ENCODE measurements at places on chromosomes 12 and 14.
A peak's percentile ranks its signal among the peaks of the same experiment; 100 is the strongest.

GRCh38 chr12:4431436-4431835 is 14.2 kb downstream of the FGF6 start:
- no peak for DNase-seq

GRCh38 chr12:57610554-57611107 is 604 bp upstream of the ARHGEF25 start:
- no peak for DNase-seq

DNA sequence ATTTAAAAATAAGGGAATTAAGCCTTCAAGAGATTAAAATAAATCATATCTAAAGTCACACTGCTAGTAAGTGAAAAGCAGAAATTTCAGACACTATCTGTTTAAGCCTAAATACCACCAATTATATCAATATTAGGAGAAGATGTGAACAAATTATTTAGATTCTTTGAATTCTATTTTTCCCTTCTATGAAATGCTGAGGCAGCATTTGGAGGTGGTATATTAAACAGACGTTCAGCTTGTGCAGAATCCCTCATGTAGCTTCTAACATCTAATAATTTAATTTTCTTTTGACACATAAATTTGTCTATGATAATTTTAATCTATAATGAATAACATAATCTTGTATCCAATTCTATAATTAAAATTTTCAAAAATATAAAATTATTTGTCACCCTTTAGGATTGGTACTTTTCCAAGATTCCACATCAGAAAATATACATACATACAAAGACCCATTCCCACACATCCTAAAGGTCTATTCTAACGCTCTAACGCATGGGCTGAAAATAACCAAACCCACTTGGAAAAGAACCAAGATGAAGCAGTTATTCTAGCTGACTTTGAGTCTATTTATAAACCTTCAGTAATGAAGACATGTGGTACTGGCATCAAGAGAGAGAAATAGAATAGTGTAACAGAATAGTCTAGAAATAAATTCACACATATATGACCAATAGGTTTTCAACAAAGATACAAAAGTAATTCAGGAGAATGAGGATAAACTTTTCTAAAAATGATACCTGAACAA is 751.8 kb downstream of the GALC start:
- no peak for DNase-seq

- DNase-seq: no peak
Measured at GRCh38 chr12:10623131-10623530, 9.7 kb upstream of the MAGOHB start.

DNA sequence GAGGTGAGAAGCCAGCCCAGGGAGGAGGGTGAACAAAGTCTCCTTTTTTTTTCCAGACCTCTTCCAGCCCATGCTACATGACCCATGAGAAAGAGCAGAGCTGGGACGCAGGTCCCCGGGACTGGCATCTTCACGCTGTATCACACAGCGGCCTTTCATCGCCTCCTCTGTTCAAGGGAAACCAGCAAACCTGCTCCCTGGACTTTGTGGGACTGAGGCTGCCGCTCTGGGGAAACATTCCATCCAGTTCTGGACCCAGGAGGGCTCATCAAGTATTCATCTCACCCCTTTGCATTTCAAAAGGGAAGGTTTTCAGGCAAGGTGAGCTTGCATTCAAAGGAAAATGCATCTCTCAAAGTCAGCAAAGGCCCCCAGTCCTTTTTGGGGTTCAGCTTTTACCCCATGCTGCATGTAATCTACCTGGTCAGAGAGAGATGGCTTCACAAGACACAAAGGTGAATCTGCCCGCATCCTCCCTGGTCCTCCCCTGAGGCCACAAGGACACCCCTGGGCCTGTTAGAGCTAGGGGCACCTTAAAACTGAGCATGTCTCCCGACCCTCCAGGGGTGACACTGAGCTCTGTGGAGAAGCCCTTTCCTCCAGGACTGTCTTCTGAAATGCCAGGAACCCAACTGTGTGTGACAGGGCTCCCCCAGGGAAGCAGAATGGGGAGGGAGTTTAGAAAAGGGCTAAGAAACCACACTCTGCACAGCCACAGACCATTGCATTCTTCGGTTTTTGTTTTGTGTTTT is 21.2 kb upstream of the MEG3 start:
- no peak for DNase-seq

DNA sequence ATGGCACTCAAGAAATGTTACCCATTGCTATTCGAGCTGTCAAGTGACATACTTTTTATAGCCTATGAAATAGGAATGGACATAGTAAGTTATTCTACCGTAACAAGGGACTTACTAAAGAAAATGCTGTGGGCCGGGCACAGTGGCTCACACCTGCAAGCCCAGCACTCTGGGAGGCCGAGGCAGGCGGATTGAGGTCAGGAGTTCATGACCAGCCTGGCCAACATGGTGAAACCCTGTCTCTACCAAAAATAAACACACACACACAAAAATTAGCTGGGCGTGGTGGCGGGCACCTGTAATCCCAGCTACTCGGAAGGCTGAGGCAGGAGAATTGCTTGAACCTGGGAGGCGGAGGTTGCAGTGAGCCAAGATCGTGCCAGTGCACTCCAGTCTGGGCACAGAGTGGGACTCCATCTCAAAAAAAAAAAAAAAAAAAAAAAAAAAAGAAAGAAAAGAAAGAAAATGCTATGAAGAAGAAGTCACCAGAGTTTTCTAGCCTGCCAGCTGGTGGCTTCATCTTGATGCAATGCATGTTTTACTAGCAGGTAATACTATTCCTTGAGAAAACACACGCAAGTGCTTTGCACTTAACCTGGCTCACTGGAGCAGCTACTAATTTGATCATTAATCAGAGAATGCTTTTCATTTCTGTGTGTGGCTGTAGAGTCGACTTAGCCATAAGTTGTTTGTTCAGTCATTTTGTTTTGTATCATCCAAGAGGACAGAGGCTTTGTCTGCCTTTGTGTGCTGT is 166.7 kb upstream of the MYL2 start:
- no peak for DNase-seq

- no peak for DNase-seq
Measured at GRCh38 chr14:53963320-53964227, 6.9 kb upstream of the BMP4 start.

DNA sequence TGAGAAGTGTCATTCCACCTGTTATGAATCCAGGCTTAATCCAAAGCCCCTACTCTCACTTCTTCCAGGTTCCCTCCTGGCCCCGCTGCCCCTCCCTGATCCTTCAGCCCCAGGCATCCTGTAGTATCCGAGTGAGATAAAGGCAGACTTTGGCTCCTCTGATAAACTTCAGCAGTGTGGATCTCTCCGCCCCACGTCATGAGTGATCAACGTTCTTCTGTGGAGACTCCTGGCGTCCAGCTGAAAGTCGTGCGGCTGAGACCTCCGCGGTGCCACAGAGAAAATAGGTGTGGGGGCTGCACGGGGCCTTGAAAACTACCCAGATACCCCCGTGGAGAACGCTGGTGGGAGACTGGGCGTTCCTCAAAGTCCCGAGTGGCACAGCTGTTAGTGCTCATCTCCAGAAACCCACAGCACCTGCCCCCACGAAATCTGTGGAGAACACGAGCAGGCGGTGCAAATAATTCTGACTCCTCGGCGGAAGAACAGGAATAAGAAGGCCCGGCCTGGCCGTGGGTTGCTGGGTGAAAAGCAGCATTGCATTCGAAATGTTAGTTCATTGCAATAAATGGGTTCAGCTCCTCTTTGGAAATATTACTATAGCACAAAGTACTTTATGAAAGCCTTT is 180.0 kb upstream of the RGS6 start:
- no peak for DNase-seq

GRCh38 chr12:113894697-113895096 is 71.4 kb downstream of the RBM19 start:
- DNase-seq: no peak

- DNase-seq: no peak
Measured at GRCh38 chr14:27056586-27056985, 458.8 kb upstream of the NOVA1 start.

DNA sequence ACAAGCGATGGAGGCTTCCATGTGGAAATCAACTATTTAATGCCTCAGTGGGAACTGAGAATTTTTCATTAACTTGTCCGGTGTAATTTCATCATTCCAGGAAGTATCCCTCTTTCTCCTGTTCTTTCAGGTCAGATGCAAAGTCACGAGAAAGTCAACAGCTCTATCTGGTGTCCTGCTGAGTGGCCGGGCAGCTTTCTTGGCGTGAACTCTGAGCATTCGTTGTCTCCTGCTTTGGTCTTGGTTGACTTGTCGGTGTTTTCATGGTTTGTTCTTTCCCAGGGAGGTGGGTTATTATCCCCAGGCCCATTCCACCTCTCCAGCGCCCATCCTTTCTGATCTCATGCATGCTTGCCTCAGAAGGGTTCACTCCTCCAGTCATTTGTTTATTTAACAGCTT is 149.1 kb downstream of the GLT1D1 start:
- no peak for DNase-seq

DNA sequence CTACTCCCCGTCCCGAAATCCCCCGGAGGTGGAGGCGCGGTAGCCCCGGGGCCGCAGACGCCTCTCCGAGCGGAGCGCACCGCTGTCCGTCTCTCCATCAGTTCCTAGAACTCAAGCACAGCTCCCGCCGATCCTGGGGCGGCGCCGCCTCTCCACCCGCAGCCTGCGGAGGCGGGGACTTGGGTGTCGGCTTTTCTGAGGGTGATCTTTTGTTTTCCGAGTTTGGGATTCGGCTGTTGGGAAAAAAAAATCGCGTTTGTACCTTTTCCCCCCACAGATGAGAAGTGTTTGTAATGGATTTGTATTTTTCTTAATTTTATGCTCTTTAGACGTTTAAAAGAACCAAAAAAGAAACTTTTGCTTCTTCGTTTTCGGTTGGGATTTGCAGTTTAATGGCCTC is 26.6 kb downstream of the LRCOL1 start:
- no peak for DNase-seq

DNA sequence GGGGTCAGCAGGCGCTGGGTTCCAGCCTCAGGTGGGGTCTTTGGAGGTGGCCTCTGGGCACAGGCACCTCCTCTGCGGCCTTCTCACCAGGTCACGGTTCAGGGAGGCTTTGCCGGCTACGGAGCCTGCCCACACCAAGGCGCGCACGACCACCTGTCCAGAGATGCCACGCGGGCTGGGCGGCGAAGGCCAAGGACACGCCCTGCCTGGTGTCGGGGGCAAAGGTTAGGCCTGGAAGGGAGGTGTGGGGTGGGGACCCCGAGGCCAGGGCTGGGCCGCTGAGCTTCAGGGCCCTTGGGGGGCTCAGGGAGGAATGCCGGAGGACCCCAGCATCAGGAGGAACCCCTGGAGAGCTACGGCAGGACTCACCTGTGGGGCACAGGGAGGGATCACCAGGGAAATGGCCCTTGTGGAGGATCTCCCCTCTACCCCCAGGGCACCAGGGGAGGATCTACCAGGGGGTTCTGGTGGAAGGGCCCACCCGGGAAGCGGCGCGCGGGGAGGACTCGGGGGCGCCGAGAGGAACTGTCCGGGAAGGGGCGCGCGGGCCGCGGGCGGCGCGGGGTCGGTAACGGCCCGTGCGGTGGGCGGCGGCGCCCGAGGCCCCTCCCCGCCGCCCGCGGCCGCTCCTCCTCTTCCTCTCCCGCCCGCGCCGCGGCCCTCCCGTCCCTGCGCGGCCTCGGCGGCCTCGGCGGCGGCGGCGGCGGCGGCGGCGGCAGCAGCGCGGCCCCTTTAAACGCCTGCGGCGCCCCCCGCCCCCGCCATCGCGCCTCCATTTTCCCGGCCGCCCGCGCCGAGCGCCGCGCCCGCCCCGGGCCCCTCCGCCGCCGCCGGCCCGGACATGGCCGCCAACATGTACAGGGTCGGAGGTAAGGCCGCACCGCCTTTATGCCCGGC is at the start of gene MTA1:
TSS of gene MTA1 (plus strand) at position 633 of the 897 bp plus-strand sequence. CDS start at position 842, 209 bp downstream.
- no peak for DNase-seq

- DNase-seq: peak; percentile 81
Measured at GRCh38 chr14:22822571-22823098, 7.1 kb upstream of the MRPL52 start.

GRCh38 chr12:118851891-118852290 is 129.4 kb upstream of the SRRM4 start:
- DNase-seq: no peak

DNA sequence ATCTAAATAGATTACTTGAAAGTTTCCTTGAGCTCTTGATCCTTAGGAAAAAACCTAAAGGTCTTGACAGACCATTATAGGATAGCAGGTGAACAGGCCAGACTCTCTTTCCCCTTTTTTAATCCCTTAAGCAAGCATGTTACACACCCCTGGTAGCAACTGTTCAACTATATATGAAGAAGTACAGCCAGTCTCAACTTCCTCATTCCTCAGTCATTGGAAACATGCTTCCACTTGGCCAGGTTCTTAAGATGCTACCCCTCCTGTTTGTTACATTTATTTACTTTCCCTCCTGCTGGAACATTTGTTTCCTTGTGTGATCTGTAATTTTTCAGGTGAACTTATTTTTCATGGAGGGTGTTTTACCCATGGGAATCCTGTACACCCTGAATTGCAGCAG is 124.1 kb downstream of the ARMH4 start:
- no peak for DNase-seq

- no peak for DNase-seq
Measured at GRCh38 chr12:77584860-77585259, 245.8 kb upstream of the NAV3 start.

DNA sequence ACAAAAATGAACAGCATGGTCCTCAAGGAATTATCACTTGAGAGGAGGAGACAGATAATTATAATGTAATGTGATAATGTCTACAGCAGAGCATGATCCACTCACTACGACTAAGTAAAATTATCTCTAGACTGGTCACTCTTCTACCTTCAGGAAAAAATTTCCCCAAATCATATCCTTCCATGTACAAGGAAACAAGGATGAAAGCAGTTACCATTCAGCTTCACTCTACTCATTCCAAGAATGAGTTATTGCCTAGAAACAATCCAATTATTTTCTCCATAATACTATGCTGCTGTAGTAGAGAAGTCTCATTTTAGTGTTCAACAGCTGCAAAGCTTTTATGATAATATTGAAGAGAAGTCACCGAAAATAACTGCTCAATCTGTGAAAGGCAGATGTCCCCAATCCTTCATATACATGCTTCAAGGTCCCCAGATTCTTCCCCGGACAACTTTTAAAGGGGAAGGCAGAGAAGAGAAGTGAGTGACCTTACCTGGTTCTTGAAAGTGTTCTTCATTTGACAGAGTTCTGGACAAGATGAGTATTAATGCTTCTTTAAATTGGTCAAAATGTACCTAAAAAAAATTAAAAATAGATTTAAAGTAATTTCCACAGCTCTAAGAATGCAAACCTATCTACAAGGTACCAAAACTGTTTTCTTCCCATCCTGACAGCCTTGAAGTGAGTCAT is 24.6 kb downstream of the NIN start:
- no peak for DNase-seq

Measured in activated CD8-positive, alpha-beta memory T cell treated with anti-CD3 and anti-CD28 coated beads, Interleukin-2, amount 10 ng/mL, durations not matched to agents 7 days and 5 days (primary cell).